Ascending aorta (tissue), 2 donors: ENCODE measurements at places on chromosomes 12 and 14.

DNA sequence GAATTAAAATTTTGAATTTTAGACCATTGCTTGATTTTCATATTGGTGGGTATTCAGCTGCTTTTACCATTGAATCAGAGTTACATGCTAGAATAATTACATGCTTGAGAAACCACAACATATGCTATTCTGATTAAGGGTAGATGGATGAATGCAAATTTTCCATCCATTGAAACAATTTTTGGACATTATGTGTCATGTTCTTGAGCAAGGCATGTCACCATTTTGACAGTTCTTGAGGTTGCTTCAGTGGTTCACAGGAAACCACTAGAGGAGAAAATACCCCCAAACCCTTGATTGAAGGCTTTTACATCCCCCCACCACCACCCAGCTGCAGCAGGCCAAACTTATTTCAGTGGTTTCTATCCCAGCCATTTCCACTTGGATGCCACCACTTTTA lies 13.5 kb downstream of the UBR7 start:
- no peaks in the 10 kb centered on the region for H3K4me1 ChIP-seq
- H3K4me3 ChIP-seq = no peak overlapping the region
- H3K27ac ChIP-seq = no peak overlapping the region
- H3K36me3 ChIP-seq = peaks cover 72% of the 10 kb centered on the region
- no peak for DNase-seq

- DNase-seq = no peak
- no peaks in the 10 kb centered on the region for H3K27me3 ChIP-seq
- no peaks in the 10 kb centered on the region for H3K36me3 ChIP-seq
- H3K4me1 ChIP-seq = no peaks in the 10 kb centered on the region
- H3K27ac ChIP-seq = no peak overlapping the region
Measured at GRCh38 chr14:71474301-71475265, 457.6 kb upstream of the RGS6 start.

GRCh38 chr14:88421286-88421685 lies 35.8 kb downstream of the SPATA7 start:
- no peak overlapping the region for H3K27ac ChIP-seq
- no peak overlapping the region for H3K4me3 ChIP-seq
- no peaks in the 10 kb centered on the region for H3K27me3 ChIP-seq
- peaks cover 27% of the 10 kb centered on the region for H3K36me3 ChIP-seq

DNA sequence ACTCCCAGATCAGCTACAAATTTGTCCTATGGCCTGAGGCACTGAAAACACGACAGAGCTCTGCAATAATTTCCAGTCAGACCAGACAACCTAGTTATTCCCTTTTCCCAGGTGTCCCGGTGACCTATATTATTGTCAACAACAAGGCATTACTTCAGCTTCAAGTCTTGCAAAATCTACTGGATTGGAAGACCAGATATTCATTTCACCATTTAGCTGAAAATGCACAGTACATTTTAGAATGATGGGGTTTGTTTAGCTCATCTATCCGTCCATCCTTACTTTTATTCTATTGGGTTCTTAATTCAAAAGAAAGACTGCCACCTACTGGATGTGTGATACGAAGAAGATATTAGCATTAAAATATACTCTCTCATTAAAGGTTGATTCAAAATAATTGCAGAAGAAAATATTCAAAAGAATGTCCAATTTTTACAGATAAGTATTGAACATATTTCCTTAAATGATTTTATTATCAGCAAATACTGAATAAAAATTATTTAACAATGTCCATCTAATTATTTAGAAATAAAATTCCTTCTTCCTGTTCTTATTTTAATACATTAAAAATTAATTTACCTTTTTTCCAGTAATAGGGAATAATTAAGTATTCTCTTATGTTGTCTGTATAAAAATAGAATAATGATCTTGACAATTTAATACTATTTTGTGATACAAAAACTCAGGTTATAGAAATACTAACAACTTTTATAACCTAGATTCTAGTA lies 244.9 kb upstream of the LRIG3 start:
- no peaks in the 10 kb centered on the region for H3K36me3 ChIP-seq
- no peak overlapping the region for H3K4me3 ChIP-seq
- H3K4me1 ChIP-seq = no peaks in the 10 kb centered on the region
- no peak overlapping the region for H3K27ac ChIP-seq
- H3K27me3 ChIP-seq = no peaks in the 10 kb centered on the region
